Smooth muscle cell of the coronary artery (primary cell): ENCODE measurements at places on chromosomes 4 and X. TPM values are rescaled to one million over a fixed set of nuclear protein-coding genes. Genes with fewer than 3 reads are reported as not detected.

The FGF5 gene
- 3.2 and 4.4 TPM in 2 replicates for total RNA-seq

The GYG2 gene
- 1.1 and 4.9 TPM in 2 replicates for total RNA-seq

The CFAP299 gene
- 3.5 and 14.0 TPM in 2 replicates for total RNA-seq

The GASK1B gene
- 15.8 and 54.2 TPM in 2 replicates for total RNA-seq

The BMX gene
- 0.12 and 0.53 TPM in 2 replicates for total RNA-seq

The TMEM255A gene
- not detected in 2 replicates for total RNA-seq
